Stimulated activated CD8-positive, alpha-beta memory T cell treated with anti-CD3 and anti-CD28 coated beads, Interleukin-2, amount 100 ng/mL, for 1 hour (primary cell): ENCODE measurements at places on chromosomes 3 and 15.

DNA sequence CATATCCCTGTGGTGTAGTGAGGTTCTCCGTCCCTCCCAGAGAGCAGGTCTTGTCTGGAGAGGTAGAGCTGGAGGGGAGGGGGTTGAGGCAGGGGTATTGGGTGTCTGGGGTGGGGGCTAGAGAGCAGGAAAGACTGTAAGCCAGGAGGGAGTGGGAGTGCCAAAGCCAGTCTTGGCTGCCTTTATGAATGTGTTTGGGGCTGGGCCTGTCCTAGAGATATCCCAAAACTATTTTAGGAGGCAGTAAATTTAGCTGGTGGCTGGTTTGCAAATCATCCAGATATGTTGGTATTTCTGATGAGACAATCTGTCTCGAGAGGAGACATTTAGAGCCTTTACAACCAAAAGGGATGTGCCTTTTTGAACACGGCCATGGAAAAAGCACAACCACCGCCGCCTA is 166.6 kb downstream of the TLE3 start:
- DNase-seq: no peak

- no peak for DNase-seq
These were observed 22.1 kb downstream of the CDIN1 start for GRCh38 chr15:36601497-36601932.

GRCh38 chr3:139764069-139764905 is 86.5 kb upstream of the NMNAT3 start:
- DNase-seq: no peak

DNA sequence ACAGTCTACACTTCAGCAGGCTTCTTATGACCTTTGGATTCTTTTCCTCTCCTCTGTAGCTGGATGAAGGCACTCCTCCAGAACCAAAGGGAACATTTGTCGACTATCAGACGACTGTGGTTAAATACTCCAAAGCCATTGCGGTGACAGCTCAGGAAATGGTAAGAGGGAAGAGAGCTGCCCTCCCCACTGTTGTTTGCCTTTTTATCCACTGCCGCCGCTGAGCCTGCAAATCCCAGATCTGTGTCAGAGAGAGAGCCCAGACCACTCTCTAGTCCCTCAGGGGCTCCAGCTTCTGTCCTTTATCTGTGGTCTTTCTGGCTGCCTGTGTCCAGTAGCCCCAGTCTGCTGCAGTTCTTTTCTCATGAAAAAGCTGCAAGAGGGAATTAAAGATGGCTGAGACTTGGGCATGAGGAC is 261.5 kb upstream of the TPM1 start:
- no peak for DNase-seq

- no peak for DNase-seq
These were observed 13.0 kb upstream of the MYO5C start for GRCh38 chr15:52308446-52309153.

GRCh38 chr3:184805351-184806038 is 6.5 kb upstream of the VPS8 start:
- no peak for DNase-seq
